Small intestine (tissue), 16 donors: ENCODE measurements at places on chromosomes 1 and 21.
A peak's percentile ranks its signal among the peaks of the same experiment; 100 is the strongest.

GRCh38 chr1:31814041-31814511 is 1.7 kb downstream of the SPOCD1 start:
- no peak for DNase-seq

- no peak for DNase-seq
Measured at GRCh38 chr1:114164840-114165543, 11.3 kb upstream of the SYT6 start.

DNA sequence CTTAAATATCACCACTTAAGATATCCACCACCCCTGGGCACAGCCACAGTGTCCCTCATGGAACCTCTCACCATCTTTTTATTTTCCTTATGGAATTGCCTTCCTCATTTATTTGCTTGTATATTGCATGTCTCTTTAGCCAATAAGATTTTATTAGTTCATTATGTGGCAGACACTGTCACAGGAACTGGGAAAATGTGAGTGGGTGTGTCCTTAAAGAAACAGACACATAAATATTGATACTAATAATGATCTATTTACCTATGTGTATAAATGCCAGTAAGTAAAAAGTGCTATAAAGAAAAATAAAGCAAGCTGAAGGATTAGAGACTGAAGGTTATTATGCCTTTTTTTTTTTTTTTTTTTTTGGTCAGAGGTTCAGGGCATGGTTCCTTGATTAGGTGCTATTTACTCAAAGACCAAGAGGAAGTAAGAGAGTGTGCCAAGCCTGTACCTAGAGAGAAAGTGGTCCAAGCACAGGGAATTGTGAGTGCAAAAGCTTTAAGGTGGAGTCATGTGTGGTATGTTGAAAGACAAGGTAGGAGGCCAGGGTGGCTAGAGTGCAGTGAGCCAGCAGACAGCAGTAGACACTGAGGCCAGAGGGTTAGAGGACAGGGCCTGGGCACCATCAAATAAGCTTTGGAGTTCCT is 589.0 kb downstream of the USP25 start:
- DNase-seq: no peak

GRCh38 chr1:147509786-147510395 is 31.4 kb upstream of the BCL9 start:
- no peak for DNase-seq

DNA sequence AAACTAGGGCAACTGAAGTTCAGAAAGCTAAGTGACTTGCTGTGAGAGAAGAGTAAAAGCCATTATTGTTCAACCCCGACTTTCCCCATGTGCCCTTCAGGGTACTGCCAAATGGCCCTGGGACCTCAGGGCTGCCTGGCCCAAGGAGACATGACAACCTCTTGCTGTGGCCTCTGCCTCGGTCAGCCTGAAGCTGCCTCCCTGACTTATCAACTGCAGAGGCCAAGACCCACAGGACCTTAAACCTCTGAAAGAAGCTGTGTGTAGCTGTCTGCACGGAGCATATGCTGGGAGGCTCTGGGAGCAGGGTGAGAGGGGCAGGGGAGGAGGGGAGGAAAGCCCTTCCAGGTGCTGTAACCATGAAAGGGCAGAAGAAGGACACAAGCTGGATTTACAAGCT is 35.9 kb downstream of the HMGB4 start:
- DNase-seq: no peak

DNA sequence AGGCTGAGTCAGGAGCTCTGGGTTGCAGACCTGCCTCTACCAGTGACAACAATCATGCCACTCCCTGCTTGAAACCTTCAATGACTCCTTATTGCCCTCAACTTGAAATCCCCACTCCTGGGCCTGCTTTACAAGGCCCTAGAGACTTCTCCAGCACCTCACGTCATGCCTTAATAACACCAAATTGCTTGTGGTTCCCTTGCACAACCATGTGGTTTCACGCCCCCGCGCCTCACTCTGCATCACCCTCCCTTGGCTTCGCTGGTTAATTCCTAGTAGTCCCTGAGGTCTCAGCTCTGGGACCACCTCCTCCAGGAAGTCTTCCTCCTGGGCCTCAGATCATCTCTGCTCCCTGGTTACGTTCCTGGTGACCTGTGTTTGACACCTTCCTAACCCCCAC is 33.0 kb downstream of the EPHA2 start:
- no peak for DNase-seq

GRCh38 chr1:211583011-211583992 is 4.3 kb upstream of the SLC30A1 start:
- DNase-seq: peak; percentile 40

- DNase-seq: peak; percentile 68
Measured at GRCh38 chr1:157363660-157364140, 188.6 kb downstream of the FCRL5 start.

DNA sequence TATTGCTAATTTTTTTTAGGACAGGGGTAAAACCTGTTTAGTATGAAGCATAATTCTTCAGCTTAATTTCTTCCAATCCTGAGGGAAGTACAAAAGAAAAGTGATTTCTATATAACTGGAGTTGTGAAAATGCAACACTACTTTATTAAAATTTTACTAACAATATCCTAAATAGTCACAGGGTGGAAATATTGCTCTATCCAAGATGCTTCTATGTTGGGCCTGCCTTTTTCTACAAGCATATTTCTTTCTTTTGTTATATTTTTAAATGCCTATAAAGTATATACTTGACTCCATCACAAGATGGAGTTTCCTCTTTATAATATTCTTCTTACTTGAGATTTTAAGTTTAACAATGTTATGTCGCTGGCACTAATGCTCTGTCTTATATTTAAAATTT is 37.9 kb downstream of the DTL start:
- no peak for DNase-seq

DNA sequence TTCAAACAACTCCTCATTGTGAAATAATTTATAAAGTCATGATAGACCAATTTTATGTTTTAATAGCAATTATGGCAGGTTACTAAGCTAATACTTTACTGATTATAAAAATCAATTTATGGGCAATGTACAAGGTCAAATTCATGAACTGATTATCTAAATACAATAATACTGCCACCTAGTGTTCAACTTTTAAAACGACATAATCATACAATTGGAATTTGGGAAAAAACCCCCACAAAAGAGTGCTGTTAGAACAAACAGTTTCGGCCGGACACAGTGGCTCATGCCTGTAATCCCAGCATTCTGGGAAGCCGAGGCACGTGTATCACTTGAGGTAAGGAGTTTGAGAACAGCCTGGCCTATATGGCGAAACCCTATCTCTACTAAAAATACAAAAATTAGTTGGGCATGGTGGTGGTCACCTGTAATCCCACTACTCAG is 14.0 kb downstream of the GTF2B start:
- DNase-seq: peak; percentile 41

- DNase-seq: no peak
Measured at GRCh38 chr1:24986372-24986965, 56.4 kb upstream of the RUNX3 start.

- no peak for DNase-seq
Measured at GRCh38 chr1:186757851-186758250, 70.9 kb upstream of the PLA2G4A start.

- DNase-seq: no peak
Measured at GRCh38 chr1:2574350-2574749, 12.2 kb upstream of the PRXL2B start.

DNA sequence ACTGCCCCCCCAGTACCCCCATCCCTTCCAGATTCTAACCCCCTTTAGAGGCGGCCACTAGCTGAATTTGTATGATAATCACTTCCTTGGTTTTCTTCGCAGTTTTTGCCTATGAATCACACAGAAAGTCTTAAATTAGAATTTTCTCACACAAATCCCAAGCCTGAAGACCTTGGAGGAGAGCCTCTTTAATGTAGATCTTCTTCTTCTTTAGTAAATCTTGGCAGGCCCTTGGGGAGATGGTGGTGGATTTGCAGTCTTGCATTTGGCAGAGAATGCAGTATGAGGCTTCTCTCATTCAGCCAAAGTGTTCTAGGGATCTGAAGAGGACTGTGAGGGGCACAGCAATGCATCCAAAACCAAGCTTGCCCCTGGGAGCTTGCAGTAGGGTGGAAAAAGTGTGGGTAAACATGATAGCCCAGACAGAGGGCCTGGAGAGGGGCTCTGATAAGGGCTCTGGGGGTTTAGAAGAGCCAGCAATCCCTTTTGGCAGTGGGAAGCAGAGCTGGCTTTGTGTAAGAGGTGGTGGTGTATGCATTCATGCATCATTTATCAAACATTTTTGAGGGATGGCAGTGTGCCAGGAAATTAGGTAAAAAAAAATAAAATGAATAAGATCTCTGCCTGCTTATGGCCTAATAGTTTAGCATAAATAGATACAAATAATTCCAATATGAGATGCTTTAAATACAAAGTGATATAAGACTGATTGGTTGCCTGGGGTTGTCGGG is 7.7 kb upstream of the CDC42 start:
- DNase-seq: no peak

- no peak for DNase-seq
Measured at GRCh38 chr21:45179568-45180245, 105.3 kb downstream of the ADARB1 start.

DNA sequence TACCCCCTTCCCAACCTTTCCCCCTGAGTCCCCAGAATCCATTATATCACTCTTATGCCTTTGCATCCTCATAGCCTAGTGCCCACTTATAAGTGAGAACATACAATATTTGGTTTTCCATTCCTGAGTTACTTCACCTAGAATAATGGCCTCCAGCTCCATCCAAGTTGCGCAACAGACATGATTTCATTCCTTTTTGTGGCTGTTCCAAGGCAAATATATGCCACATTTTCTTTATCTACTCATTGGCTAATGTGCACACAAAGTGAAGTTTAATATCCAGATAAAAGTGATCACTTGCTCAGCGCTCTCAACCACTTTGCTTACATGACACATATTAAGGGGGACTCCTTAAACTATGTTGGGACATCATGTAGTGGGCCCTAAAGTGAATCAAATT is 72.4 kb upstream of the TIAM1 start:
- DNase-seq: no peak

DNA sequence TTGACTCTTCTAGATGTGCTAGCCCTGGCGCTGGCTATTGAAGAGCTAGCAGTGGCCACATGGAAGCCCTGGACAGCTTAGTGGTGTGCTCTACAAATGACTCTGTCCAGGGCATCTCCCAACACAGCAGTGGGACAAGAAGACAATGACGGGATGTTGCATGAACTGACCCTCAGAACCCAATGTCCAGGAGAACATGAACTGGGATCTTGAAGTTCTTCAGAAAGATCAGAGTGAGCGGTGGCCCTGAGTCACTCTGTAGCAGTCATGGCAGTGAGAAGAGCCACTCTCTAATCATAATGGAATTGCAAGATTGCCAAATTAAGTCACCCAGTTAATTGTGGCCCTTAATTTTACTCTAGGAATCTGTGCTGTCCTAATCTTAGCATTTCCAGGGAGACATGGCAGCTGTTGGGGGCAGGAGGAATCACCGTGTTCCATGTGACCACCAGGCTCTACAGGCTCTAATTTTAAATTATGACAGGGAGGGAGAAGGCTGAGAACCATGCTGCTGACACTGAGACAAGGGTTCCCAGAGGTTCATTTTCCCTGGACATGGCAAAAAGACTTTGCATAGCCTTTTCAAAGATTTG is 10.2 kb upstream of the OBSCN start:
- no peak for DNase-seq

DNA sequence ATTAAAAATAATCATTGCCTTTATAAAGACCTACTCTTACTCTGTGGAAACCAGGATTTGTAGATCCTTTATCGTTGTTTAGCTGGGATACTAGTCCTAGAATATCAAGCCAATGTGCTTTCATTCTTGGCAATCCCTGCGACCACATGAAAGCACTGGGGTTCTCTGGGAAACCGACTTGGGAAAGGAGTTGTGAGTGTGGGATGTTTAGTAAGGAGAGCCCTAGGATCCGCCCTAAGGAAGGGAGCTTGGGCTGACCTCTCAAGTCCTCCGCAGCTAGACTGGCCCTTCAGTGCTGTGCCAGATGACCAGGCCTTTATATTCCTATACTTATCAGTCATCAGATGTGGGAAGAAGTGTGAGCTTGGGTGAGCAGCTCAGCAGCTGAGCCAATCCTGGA is 5.2 kb upstream of the KRTAP19-8 start:
- no peak for DNase-seq

DNA sequence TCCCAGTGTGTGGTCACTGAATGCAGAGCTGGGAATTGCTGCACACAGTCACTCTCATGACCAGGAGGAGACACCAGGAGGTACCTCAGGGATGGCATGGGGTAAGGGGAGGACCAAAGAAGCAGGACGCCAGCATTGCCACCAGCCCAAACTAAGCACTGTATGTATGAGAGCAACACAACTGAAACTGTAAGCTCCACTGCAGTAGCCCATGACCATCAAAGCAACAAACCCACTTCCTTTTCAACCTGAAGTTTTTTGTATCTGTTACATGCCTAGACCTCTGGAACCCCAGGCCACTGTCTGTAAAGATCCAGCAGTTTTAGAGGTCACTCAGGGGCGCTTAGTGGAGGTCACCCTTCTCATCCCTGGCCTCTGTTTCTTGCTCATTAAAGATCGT is 164.3 kb downstream of the SETD4 start:
- DNase-seq: no peak

DNA sequence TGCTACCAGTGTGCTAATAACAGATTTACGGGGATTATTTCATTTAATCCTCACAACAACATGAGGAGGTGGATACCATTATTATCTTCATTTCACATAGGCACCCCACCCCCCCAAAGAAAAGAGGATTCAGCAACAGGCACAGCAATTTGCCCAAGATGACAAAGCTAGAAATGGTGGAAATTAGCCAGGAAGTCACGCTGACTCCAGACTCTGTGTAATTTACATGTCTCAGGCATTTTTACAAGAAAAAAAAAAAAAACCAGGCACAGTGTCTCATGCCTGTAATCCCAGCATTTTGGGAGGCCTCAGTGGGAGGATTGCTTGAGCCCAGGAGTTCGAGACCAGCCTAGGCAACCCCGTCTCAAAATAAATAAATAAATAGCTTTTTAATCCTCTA is 37.5 kb upstream of the PRDM2 start:
- DNase-seq: no peak

GRCh38 chr1:214838351-214838750 is 235.4 kb downstream of the CENPF start:
- no peak for DNase-seq

DNA sequence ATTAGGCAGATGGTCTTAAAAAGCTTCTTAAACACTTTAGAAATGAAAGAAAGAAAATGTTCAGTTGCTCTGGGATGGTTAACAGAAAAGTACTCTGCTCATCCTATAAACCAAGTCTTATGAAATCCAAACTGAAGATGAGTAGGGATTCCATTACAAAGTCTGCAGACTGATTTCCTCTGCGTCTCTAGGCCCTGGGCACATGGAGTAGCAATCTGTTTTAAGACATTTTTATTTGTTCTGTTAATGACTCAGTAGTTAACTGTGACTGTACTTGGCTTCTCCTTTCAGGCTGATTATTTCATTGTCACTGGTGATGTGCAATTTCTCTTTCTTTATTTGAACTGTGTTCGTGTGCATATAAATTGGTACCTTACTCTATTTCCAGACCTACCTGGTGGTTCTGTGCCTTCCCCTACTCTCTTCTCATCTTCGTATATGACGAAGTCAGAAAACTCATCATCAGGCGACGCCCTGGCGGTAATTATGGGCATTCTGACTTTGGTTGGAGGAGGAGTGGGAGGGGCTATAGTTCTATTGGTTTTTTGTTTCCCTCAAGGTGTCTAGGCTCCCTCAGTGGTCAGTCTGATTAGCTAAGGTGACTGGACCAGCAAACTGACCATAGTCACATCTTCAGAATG is 30.6 kb downstream of the ATP1A1 start:
- no peak for DNase-seq

GRCh38 chr21:35309316-35309715 is 260.2 kb upstream of the RUNX1 start:
- no peak for DNase-seq
